ENCODE measurements at places on chromosomes 6 and 20.

- no peak for DNase-seq
These were observed 308.9 kb upstream of the JAG1 start for GRCh38 chr20:10982692-10983091.

DNA sequence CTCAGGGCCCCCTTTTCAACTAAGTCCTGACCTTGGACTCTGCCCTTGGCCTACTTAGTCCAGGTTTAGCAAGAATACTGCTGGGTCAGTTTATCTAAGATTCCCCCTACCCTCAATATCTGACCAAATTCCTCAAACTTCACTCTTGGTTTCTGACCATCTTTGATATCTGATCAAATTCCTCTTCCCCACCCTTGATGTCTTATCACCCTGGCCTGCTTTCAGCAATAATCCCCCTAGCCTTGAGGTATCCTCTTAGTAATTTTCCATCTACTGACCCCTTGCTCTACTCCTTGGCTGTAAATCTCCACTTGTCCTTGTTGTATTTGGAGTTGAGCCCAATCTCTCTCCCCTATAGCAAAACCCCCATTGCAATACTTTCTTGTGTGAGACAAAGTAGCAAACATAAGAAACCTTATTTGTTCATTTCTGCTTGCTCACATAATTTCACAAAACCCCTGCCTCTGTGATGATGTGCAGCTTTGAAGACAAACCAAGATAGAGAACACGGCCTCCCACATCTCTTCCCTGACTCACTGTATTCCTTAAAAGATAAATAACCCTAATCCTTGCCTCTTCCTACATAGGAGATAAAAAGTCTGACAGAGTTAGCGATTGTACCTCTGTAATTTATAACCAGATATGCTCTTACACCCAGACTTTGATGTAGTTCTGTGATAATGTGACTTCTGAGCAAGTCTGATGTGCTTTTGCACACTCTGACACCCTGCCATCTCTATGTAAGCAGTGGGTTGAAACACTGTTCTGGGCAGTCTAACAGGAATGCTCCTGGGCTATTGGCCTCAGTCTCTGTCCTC lies 13.8 kb upstream of the IYD start:
- DNase-seq, result no peak

DNA sequence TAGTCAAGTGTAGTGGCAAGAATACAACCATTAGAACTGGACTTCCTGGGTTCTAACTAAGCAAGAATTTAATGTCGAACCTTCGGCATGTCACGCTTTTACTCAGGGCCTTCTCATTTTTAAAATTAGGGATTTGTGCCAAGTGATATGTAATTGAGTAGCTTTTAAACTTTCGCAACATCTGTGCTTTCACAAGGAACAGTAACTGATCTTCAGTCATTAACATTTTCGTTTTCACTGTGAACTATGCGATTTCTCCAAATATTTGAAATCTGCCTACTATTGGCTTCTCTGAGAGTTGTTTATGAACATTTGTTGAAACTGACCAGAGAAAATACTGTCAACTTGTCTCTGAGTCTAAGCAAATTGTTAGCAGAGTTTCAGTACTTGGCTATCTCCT lies 27.6 kb downstream of the GRM1 start:
- DNase-seq, result no peak

DNA sequence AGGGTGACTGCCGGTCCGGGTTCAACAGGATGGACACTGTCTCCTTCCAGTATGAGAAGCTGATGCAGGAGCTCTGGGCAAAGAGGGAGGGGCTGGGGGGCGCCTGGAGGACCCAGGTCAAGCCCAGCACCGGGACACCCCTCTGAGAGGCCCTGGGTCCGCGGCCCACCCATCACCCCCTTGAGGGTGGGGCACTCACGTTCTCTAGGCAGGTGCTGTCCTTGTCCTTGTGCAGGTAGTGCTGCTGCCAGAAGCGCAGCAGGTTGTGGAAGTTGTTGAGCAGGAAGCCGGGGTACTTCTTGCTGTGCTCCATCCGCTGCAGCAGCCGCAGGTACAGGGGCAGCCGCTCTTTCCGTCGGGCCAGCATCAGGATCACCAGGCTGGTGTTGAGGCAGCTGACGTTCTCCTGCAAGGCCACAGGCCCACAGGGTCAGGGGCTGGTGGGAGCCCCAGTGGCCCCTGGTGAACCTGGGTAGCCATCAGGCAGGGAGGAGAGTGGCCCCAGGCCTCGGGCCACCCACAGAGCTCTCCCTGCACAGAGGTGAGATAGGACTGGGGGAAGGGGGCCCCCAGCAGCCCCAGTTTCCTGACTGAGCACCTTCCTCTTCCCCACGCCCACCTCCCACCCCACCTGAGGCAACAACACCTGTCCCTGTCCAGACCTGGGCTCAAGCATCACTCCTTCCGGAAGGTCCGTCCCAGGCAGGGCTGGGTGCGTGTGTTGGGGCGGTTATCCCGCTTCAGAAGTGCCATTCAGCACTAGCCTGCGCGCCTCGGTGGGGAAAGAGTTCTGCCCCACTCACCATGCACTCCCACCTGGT lies 47.8 kb downstream of the MYH7B start:
- no peak for DNase-seq

DNA sequence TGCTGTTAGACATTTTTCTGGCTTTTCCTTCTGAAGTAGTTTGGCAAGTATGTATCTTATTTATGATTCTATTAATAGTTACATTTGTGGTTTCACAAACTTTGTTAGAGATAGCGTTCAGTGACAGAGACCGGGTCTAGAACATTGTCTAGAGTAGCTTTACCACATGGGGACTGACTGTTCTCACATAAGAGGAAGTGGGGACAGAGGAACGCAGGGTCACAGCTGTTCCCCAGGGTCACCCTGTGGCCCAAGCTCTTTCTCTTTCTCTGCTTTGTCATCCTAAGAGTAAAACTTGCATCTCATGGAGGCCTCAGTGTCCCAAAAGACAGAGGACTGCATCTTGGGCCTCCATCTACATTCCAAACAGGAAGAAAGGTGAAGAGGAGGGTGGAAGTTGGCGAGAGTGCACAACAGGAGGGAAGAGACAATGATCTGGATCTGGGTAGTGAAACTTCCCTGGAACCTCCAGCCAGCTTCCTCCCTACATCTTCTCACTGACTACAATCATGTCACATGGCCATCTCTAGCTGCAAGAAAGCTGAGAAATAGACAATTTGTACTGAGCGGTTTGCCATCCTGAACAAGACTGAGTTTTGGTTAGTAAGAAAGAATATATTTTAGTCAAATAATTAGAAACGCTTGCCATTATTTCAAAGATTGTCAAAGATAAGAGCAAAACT lies 645.8 kb upstream of the ARID1B start:
- no peak for DNase-seq

DNA sequence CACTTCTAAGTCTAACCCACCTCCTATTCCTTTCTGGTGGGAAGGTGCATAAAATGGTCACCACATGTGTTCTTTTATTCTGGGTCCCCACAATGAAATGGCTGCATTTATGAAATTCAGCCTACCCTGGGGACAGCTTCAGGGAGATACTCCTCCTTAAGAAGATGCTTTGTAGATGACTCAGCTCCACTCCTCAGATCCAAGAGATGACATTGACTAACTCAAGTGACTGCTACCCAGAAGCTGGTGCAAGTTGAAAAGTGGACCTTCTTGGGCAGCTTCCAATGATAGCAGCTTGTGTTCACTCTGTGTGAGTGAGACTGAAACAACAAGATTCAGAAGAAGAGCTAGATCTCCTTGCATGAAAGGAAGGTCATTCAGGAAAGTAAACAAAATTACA lies 113.4 kb downstream of the SCP2D1 start:
- no peak for DNase-seq

DNA sequence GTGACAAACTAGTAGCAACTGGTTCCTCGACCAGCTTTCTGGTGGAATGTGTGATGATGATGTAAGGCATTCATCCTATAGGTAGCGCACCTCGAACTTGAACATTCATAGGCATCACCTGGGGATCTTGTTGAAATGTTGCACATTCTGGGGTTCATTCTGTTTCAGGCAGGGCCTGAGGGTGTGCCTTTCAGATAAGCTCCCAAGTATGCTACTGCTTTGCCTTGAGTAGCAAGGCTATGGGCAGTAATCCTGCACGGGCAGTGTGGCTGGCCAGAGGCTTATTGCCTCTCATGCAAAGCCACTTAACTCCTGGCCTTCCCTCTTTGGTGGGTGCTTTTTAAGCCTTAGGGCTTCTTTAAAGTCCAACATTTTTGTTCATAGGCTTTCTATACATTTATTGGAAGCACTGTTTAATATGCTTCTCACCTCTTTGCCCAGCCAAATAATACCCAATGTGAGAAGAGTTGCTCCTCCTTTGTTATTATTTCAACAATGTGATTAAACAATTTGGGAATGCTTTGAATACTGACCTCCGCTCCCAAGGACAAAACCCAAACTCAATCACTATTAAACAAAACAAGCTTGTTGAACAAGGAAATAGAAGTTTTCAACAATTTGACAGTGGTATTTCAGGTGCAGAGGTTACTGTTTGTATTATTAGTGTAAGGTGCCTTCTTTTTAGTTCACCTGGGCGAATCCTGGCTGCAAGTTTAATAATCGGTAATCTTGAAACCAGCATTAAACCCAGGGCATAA lies 57.5 kb downstream of the JARID2 start:
- no peak for DNase-seq

DNA sequence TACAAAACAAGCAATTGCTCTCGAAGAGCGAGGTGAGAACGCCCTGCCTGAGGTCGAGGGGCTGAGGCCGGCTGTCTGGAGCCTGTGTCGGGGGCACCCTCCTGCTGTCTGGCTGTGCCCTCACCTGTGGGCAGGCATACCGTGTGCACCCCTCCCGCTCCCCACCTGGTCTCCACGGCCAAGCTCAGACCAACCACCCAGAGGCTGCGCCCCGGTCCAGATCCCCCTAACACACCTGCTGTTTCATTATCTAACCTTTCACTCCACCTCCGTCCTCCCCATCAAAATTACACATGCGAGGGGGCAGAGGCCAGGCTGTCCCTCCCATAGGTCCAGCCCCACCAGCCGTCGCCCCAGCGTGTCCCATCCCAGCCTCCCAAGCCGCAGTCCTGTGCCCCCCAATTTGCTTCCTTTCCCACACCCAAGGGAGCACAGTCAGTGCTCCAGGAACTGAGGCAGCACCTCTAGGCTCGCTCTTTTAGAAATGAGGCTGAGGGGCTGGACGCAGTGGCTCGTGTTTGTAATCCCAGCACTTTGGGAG lies 35.2 kb downstream of the NTSR1 start:
- DNase-seq, result no peak

DNA sequence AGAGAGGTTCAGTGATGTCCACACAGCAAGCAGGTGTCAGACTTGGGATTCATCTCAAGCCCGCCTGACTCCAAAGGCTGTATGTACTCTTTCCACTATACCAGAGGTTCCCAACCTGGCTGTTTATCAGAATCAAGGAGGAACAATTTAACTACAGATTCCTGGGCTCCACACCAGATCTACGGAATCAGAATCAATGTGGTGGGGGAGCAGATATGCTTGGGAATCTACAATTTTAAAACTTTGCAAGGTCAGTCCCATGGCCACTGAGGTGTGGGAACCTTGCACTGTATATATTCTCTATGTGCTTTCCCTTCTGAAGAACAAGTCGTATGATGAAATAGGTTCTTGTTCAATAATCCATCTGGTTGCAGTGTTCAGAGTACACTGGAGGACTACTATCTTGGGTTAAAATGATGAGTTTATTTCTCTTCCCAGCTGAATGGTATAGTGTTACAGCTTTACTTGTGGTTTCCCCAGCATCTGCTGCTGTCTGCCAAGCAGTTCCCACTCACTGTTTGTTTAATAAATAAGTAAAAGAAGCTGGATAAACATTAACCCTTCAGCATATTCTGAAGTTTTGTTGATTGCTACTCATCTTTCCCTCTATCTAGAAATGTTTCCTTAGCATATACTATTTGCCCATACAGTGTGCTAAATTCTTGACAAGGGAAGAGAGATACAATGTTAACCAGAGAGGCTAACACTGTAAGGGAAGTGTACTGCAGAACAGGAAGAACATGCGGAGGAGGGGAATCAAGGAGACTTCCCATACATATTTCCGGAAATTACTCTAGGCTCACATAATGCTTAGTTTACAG lies 9.9 kb downstream of the TTI1 start:
- DNase-seq, result no peak

DNA sequence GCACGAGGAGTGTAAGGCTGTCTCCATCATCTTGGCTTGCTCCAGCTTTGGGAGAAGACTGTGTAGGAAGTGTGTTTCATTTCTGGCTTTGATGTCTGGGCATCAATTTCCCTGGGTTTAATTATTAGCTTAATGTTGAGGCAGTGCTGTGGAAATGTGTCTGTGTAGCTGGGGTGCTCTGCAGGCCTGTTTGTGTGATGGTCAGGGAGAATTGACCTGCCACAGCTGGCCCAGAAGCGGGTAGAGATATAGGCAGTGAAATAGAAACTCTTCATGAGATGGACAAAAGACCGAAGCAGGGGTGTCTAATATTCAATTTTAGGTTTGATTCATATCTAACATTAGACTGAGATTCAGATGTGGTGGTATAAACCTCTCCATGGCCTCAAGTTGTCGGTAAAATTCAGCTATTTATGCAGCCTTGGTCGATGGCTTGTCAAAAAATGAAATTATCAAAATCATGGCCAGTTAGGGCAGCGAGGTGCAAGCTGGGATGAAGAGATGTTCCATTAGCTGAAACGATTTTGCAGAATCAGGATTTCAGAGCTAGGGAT lies 95.3 kb upstream of the SNX9 start:
- DNase-seq, result no peak

DNA sequence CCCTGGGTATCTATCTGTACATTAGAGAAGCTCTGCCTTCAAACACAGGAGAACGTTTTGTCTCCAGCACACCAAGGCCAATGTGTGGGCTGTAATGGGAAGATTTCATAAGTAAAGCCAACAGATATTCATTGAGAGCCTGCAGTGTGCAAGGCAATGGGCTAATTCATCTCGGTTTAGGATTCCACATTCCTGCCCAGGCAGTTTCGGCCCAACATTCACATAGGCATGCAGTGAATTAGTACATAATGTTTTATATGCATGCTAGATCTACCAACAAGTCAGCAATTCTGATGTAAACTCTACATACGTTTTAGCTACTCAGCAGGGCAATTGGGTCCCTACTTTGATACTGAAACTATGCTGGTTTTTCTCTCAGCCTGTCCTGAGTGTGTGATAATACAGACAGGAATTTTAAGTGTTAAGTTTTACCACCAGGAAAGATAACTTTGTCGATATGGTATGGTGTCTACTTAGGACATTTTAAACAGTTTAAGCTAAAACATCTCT lies 46.9 kb upstream of the NAA20 start:
- no peak for DNase-seq

DNA sequence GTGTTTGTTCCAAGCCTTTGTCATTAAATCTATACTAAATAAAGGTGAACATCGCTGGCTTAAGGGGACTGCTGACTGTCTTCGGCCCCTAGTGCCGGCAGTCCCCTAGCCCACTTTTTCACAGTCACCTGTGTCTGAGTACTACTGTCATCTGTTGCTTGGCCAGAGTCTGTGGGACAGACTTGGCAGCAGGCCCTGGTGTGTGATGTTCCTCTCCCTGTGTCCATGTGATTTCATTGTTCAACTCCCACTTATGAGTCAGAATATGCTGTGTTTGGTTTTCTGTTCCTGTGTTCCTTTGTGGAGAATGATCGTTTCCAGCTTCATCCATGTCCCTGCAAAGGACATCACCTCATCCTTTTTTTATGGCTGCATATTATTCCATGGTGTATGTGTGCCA lies 133.4 kb downstream of the HAO1 start:
- no peak for DNase-seq

GRCh38 chr6:170393807-170394399 lies 87.3 kb downstream of the FAM120B start:
- no peak for DNase-seq

- DNase-seq, result no peak
These were observed 456.8 kb downstream of the MAFB start for GRCh38 chr20:40232273-40232672.
